ENCODE measurements at places on chromosomes 5 and 9. TPM values are rescaled to one million over a fixed set of nuclear protein-coding genes. Genes with fewer than 3 reads are reported as not detected.

The FBP1 gene
- total RNA-seq: not detected

The SLC2A8 gene
- total RNA-seq: 16.0 TPM

The TLR4 gene
- 0.64 TPM for total RNA-seq

The PNPLA7 gene
- total RNA-seq: 0.13 TPM

The IFNA13 gene
- not detected for total RNA-seq

Data from epithelial cell of alveolus of lung (primary cell).